ENCODE measurements at places on chromosomes 2 and 18.

- no peak for DNase-seq
Observed at GRCh38 chr2:136019306-136019705, 33.9 kb upstream of the DARS1 start.

DNA sequence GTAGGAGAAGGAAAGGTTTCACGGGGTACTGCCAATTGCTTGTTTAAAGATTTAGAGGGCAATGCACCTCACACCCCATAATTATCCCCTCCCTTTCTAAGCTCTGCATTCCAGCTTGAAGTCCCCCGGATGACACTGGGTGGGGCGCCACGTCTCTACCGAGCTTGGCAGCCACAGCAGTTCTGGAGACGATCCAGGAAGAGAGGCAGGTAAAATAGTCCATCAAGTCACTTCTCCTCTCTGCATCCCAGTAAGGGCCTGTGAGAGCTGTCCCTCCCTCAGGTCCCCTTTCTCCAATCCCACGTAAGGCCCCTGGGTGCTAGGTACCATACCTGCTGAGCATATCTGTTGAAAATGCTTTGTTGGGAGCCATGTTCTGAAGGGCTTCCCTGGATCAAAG lies 65.7 kb downstream of the CAPN13 start:
- DNase-seq = no peak

DNA sequence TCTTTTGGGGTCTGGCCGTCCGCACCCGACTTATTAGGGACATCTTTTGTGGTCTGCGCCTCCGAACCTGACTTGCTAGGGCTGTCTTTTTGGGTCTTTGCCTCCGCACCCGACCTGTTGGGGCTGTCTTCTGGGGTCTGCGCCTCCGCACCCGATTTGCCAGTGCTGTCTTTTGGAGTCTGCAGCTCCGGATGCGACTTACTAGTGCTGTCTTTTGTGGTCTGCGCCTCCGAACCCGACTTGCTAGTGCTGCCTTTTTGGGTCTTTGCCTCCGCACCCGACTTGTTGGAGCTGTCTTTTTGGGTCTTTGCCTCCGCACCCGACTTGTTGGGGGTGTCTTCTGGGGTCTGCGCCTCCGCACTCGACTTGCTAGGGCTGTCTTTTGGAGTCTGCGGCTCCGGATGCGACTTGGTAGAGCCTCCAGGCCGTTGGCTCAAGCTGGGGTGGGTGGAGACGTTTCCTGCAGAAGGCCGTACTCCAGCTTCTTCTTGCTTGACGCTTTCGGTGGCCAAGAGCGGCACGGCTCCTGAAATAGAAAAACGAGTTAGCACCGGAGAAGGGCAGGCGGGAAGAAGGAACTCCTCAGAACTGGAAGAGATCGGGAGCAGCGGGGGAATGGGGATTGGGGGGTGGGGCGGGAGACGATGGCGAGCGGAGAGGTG lies 498 bp downstream of the TGOLN2 start:
- peak; percentile 49 for DNase-seq

DNA sequence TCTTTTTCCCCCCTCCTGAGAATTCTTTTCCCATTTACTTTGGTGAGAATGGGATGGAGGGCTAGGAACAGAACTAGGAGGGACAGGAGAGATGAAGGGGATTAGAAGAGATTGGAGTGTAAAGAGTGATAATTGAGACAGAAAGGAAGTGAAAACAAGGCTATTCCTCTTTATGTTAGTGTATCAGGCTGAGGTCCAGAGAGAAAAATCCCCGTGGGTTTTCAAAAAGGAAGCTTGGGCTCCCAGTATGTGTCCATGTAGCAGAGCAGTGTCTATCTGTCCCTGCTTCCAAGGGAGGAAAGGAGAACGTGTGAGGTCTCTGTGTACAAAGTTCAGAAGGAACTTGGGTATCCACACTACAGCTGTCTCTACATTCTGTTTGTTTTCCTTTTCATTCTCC lies 59.9 kb upstream of the KCNE4 start:
- no peak for DNase-seq

DNA sequence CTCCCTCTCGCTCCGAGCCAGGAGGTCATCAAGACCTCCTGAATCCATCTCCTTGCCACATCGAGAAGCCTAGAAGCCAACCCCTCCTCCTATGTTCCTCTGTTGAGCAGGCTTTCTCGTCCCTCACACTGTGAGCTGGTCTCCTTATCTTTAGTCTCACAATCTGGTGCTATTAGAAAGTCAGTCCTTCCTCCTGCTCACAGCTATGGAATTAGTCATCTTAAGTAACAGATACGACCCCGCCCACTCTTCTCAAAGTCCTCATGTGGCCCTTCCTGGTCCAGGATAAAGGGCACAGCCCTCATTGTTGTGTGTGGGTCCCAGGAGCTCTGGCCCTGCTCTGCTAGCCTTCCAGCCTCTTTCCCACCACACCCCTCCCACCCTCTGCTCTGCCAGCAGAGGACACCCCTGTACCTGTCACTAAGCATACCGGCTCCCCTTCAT lies 41.4 kb upstream of the TRIB2 start:
- DNase-seq = no peak

DNA sequence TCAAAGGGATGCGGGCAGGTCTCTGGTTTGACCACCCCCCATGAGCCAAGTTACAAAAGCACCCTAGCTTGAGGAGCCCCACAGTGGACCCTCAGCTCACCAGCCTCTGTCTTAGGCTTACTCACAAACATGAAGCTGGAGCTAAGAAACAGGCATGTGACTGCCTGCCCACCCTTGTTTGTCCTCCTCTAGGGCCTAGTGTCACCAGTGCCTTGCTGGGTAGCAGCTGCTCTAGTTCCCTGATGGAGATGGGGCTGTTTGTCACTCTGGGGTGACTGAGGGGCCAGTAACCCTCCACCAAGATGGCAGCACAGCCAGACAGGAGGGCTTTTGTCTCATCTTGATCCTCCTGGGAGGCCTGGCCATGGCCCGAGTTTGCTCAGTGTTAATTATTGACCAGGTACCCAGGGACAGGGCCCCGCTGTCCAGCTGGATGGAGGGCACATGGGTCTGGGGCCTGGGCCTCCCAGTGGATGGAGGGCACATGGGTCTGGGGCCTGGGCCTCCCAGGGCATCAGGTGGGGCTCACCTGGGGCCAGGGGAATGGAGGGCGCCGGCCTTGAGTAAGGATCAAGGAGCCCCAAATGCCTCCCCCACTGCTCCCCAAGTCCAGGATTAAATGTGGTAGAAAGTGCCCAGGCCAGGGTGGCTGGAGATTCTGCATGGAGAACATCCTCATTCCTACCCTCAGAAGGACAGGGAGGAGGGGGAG lies 185.9 kb upstream of the HAAO start:
- DNase-seq = no peak

DNA sequence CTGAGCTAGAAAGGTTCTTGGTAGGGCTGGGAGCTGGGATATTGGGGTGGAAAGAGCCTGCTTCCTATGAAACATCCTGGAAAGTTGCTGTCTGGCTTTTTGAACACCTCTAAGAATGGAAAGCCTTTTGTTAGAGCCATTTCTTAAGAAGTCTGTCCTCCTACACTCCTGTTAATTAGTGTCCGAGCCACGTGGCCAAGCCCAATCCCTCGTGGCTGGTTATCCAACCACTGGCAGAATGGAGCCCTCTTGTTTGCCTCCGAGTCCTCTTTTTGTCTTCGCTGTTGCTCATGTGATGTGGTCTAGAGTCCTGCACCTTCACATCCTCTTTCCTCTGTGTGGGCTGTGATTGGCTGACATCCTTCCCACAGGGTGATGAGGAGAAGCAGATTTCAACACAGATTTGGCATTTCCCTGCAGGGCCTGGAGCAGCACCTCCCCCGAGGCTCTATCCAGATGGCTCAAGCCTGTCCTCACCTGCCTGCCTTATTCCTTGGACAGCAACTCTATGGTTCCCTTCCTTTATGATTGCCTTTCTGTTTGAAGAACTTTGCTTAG lies 8.2 kb upstream of the TOGARAM2 start:
- DNase-seq = no peak

DNA sequence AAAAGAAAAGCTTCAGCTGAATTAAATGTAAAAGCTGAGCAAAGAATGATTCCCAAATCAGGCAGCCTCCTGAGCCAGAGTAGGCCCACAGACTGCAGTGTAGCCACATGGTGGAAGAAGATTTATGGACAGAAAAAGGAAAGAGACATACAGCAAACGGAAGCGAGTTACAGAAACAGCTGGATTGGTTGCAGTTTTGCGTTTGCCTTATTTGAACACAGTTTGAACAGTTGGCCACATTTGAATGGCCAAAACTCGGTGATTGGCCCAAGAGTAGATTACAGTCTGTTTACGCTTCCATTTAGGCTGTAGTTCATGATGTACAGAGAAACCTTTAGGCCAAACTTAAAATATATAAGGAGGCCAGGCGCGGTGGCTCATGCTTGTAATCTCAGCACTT lies 35.1 kb downstream of the SH2D6 start:
- DNase-seq = no peak

DNA sequence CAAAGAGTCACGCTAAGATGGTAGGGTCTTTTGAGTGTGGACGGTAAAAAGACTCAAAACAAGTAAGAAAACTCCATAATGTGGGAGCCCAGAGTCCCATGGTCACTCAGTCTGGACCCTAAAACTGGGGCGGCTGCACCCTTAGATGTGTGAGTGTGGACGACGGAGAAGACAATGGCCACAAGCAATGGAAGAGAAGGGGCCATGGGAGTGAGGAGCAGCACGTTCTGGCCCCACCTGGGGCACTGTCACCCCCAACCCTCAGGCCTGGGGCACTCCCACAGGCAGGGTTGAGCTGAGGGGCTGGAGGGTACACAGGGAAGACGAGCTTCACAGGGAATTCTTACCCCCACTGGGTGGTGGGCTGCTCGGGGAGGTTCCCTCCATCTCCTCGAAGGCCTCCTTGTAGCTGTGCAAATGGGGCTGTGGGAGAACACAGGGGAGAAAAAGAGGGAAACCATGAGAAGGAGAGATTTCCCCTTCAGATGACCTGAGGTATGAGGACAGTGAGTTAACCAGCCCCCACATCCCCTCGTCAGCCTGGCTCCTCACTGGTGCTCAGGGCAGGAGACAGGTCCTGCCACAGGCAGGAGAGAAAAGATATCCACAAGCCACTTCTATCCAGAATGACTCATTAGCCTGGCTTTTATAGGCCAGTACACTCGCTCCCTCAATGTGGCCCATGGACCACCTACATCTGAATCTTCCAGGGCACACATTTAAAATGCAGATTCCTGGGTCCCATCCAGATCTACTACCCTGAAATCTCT lies 167.9 kb downstream of the TNS1 start:
- no peak for DNase-seq

GRCh38 chr2:210860276-210860675 lies 303.9 kb downstream of the CPS1 start:
- no peak for DNase-seq

GRCh38 chr2:139175510-139175909 lies 395.3 kb upstream of the NXPH2 start:
- no peak for DNase-seq
